ENCODE measurements at places on chromosomes 5 and 9.

DNA sequence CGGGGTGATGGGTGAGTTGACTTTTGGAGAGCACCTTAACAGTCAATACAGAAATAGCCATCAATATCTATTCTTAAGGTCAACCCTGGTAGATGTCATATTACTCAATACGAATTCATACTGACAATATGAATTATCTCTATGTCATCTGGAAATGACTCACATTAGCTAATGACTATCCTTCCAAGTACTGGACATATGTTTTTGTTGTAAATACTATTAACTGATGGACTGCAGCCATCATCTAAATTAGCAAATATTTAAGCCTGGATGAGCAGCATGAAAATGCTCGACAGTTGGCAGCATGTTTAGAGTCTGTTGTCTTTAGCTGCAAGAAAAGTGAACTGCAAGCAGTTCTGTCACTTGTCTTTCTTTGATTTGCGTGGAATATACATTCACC is 19.6 kb upstream of the ISOC1 start:
- DNase-seq: no peak

DNA sequence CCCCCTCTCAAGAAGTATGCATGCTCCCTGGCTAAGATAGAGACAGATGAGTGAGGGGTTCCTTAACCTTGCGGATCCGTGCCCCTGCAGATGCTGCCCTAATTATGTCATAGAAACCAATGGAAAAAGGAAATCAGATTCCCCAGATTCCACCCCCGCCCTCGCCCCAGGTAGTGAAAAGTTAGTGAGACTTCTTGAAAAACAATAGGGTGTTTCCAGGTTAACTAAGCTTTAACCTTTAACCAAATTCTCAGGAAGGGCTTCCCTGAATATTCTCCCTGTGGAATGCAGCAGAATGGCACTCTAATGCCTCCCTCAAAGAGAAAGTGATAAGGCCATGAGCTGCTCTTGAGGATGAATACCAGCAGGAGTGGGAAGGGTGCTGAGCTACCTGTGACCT is 116.0 kb upstream of the RANBP3L start:
- no peak for DNase-seq

DNA sequence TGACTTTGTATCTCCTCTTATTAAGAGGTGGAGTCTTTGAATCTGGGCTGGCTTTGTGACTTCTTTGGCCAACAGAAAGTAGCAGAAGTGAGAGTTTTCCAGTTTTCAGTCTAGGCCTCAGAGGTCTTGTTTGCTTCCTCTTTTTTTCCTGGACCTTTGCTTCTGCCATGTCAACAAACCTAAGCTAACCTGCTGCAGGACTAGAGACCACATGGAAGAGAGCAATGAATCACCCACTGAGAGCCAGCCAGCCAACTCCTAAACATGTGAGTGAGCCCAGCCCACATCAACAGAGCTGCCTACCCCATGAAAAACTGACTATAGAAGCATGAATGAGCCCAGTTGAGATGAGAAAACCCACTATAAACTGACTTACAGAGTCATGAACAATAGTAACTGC is 29.9 kb downstream of the MRPL22 start:
- no peak for DNase-seq

- no peak for DNase-seq
Observed at GRCh38 chr9:15786616-15787015, 233.8 kb downstream of the CCDC171 start.

DNA sequence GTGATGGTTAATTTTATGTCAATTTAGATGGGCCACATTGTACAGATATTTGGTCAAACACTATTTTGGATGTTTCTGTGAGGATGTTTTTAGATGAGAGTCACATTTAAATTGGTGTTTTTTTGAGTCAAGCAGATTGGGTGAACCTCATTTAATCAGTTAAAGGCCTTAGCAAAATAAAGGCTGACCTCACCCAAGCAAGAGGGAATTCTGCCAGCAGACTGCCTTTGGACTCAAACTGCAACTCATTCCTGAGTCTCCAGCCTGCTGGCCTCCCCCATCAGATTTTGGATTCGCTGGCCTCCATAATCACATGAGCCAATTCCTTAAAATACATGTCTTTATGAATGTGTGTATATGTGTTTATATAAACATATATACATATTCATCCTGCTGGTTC is 282.7 kb upstream of the POU5F2 start:
- no peak for DNase-seq

GRCh38 chr9:15103290-15103689 is 193.1 kb upstream of the FREM1 start:
- no peak for DNase-seq

DNA sequence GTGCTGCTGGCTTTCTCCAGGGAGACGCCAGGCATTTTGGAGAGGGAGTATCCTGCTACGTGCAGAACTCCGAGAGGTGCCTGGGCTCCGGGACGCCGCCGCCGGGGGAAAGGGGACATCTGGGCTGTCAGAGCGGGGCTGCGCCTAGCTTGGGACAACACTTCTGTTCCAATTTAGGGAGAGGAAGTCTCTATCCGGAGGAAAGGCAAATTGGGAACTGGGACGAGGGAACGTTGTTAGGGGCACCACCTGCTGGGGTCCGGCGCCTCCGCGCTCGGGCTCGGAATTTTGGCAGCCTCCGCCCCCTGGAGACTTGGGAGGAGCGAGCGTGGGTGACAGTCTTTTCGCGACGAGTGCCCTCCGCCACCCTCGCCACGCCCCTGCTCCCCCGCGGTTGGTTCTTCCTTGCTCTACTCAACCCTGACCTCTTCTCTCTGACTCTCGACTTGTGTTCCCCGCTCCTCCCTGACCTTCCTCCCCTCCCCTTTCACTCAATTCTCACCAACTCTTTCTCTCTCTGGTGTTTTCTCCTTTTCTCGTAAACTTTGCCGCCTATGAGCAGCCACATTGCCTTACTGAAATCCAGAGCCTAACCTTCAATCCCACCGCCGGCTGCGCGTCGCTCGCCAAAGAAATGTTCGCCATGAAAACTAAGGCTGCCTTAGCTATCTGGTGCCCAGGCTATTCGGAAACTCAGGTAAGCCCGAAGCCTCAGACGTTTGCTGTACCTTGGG is 1.6 kb downstream of the TSLP start:
- DNase-seq: peak; percentile 73

DNA sequence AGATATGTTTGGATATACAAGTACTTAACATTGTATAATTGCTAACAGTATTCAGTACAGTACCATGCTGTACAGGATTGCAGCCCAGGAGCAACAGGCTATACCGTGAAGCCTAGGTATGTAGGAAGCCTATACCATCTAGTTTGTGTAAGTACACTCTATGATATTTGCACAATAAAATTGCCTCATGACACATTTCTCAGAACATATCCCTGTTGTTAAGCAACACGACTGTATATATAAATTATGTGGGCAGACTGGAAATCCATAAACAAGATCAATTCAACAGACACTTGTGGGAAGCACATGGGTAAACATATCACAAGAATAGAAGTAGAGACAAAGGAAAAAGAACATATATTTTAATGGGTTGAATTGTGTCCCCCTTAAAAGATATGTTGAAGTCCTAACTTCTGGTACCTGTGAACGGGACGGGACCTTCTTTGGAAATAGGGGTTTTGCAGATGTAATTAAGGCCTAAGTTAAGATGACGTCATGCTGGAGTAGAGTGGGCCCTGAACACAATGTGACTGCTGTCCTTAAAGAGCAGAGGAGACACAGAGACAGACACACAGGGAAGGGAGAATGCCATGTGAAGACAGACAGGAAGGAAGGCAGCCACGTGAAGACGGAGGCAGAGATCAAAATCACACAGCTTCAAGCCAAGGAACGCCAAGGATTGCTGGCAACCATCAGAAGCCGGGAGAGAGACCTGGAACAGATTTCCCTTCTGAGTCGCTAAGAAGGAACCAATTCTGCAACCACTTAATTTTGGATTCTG is 76.3 kb downstream of the SCAI start:
- DNase-seq: no peak

DNA sequence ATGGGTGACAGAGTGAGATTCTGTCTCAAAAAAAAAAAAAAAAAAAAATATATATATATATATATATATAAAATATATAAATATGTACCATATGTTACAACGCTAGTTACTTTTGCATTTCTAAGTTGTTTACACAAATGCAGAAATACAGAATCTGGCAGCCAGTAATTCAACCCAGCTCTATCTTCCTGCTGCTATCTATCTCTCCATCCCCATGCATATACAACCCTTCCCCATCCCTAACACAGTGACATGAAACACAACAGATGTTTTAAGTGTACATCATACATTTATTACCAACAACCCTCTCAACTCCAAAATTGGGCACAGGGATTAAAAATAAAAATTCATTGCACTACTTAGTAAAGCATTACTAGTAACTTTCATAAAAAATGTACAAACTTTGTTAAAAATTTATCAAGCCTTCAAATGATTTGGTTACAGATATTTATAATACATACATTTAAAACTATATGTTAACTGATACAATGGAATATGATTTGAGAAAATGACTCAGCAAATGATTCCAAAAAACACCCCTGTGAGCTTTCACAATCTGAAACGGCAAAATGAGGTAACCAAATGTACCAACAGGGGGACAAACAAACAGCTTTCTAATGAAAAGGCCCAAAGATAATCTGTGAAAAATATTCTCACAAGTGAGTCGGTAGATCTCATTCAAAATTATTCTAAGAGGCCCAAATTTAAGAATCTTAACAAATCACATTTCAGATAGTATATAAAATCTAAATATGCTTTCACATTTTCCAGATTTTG is 63.8 kb downstream of the RNF38 start:
- DNase-seq: no peak

GRCh38 chr9:91026266-91026665 is 224.6 kb downstream of the SYK start:
- DNase-seq: no peak

GRCh38 chr9:89189215-89189614 is 10.6 kb upstream of the SHC3 start:
- no peak for DNase-seq

DNA sequence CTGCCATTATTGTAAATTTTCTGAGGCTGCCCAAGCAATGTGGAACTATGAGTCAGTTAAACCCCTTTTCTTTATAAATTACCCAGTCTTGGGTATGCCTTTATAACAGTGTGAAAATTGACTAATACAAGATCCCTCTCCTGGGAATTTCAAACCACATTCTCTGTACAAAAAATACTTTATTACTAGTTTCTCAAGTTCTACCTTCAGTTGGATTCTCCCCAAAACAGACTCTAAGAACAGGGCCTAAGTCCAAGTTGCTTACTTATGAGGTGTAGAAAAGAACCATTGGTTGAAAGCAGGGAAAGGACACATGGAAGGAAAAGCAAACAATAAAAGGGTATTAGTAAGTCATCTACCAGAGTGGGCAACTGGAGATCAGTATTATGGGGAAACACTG is 343.2 kb downstream of the TMEM232 start:
- no peak for DNase-seq

DNA sequence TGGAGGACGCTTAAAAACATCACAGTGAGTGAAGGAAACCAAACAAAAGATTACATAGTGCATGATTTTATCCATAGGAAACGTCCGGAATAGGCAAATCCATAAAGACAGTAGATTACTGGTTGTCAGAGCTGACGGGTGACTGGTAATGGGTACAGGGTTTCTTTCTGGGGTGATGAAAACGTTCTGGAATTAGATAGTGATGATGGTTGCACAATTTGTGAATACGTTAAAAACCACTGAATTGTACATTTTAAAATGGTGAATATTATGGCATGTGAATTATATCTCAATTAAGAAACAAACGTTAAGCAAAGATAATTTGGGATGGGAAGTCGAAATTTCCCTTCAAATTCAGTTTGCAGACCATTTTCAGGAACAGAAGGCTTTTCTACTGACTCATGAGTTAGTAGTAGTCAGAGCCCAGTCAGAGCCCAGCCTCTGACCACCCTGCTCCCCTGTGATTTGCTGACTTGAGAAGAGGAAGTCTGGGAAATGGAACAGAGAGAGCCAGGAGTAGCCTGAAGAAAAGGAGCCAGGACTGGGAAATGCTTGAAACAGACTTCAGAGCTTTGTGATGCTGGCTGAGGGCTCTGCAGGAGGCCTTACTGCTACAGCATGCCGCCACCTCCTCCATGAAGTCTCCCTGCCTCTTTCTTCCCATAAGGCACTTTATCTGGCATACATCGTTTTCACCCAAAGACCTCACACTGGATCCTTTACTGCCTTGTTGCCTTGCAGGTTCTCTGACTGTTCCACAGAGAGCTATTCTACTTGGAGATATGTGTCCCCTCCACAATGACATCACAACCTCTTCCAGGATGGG is 46.4 kb upstream of the CTNNA1 start:
- DNase-seq: no peak

- DNase-seq: no peak
Observed at GRCh38 chr5:50945139-50945538, 278.7 kb downstream of the PARP8 start.

GRCh38 chr9:119836036-119836435 is 466.8 kb upstream of the BRINP1 start:
- no peak for DNase-seq

- DNase-seq: no peak
Observed at GRCh38 chr9:71213633-71214032, 92.2 kb upstream of the TRPM3 start.

- DNase-seq: peak; percentile 77
Observed at GRCh38 chr5:14628346-14628745, 36.2 kb upstream of the OTULIN start.

DNA sequence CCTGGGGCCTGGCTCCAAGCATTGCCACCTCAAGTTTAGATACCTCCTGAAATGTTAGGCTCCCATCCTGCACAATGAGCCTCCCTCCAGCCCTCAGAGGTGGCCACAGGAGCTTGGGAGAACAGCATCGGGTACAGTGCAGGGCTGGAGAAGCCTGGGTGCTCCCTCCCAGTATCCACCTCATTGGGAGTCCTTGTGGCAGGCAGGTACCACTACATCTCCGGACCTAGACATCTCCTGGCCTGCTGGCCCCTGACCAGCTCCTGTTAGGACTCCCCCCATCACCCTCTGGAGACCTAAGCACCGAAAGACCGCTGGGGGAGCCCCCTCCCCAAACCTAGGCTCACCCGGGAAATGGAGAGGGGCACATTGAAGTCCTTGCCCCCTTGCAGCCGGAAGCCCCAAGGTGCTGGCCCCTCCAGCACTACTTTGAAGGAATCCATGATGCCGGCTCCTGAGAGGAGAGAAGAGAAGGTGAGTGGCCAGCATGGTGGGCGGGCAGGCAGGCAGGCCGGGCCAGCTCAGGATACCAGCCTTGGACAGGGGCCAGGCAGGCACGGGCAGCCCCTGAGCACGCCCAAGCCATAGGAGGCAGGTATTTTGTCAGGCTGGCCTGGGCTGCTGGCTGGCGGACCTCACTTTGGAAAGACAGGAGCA is 1.2 kb downstream of the PDLIM7 start:
- DNase-seq: no peak

Measured in activated CD4-positive, alpha-beta T cell treated with anti-CD3 and anti-CD28 coated beads, Interleukin-2, amount 10 ng/mL, durations not matched to agents 7 days and 5 days (primary cell).